ENCODE measurements at places on chromosomes 1 and 21.

DNA sequence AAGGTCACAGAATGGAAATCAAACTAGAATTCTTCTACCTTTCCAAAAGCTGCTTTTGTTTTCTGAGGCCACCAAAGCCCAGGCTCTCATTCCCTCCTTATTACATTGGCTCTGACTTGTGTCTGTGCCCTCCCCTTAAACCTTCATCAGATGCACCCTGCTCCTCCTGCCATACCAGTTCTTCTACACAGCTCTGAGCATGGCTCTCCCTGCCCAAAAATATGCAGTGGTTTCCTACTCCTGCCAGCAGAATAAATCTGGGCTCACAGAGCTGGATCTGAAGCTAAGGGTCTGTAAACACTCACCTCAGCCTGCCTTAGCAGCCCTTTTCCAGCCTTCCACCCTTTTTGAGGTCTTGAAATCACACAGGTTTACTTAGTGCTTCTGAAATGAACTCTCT, 55.0 kb downstream of the TTC3 start:
- H3K27ac ChIP-seq, result no peak overlapping the region
- no peak overlapping the region for H3K4me3 ChIP-seq
- H3K36me3 ChIP-seq, result peaks cover 61% of the 10 kb centered on the region
- H3K27me3 ChIP-seq, result no peaks in the 10 kb centered on the region

DNA sequence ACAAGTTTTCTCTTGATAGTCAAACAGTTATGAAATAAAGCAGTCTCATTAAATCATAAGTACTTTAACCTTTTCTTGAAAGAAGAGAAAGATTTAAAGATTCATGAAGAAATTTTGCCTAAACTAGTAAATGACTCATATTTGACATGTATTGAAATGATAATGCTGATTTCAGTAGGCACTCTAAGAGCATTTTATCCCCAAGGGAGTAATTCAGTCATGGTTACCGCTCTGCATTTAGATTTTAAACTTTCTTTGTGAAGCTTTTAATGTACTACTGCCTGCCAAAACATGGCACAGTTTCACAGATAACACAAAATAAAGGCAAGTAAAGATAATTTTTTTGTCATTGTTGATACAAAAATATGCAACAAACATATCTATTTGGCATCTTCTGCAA, 6.8 kb downstream of the USH2A start:
- no peaks in the 10 kb centered on the region for H3K4me1 ChIP-seq
- no peak overlapping the region for H3K4me3 ChIP-seq
- H3K27me3 ChIP-seq, result no peaks in the 10 kb centered on the region

- H3K36me3 ChIP-seq, result no peaks in the 10 kb centered on the region
- no peak overlapping the region for H3K27ac ChIP-seq
- no peak for DNase-seq
Observed at GRCh38 chr1:10779201-10779600, 17.2 kb downstream of the CASZ1 start.

- H3K36me3 ChIP-seq, result no peaks in the 10 kb centered on the region
- H3K4me3 ChIP-seq, result no peak overlapping the region
- H3K27ac ChIP-seq, result no peak overlapping the region
- DNase-seq, result no peak
- no peaks in the 10 kb centered on the region for H3K4me1 ChIP-seq
Observed at GRCh38 chr1:99621340-99621901, 24.5 kb upstream of the PALMD start.

GRCh38 chr1:22122273-22123070, 20.4 kb downstream of the WNT4 start:
- no peaks in the 10 kb centered on the region for H3K4me1 ChIP-seq
- DNase-seq, result no peak
- H3K36me3 ChIP-seq, result peaks cover 5% of the 10 kb centered on the region
- no peak overlapping the region for H3K4me3 ChIP-seq
